SK-N-SH treated with all-trans-retinoic acid at 6 μM for 48 hours (cell line): ENCODE measurements at places on chromosomes 2 and 18.

DNA sequence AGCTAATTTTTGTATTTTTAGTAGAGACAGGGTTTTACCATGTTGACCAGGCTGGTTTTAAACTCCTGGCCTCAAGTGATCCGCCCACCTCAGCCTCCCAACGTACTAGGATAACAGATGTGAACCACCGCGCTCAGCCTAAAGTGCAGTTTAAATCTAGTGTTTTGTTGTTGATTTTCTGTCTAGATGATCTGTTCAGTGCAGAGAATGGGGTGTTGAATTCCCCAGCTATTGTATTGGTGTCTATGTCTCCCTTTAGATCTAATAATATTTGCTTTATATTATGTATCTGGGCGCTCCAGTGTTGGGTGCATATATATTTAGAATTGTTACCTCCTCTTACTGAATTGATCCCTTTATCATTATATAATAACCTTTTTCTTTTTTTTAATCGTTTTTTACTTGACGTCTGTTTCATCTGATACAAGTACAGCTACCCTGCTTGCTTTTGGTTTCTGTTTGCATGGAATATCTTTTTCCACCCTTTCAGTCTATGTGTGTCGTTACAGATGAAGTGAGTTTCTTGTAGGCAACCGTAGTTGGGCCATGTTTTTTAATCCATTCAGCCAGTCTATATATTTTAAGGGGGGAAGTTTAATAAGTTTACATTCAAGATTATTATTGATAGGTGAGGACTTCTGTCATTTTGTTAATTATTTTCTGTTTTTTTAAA is 34.3 kb downstream of the GALM start:
- ATAC-seq: no peak

DNA sequence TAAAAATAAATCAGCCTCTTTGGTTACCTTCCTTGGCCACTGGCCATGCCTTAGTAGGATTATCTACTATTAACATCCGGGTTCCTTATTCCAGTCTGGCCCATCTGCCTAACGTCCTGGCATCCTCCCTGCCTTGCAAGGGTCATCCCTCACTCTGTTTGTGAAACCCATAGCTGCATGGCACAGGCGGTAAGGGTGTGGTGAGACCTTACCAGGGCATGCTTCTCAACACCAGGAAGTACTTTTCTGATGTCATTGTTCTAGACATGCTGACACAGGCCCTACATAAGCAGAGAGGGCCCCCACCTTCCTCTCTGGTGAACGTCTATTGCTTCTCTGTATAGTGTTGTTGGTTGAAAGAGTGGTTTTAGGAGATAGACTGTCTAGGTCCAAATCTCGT is 296.8 kb upstream of the SPRED2 start:
- no peak for ATAC-seq

DNA sequence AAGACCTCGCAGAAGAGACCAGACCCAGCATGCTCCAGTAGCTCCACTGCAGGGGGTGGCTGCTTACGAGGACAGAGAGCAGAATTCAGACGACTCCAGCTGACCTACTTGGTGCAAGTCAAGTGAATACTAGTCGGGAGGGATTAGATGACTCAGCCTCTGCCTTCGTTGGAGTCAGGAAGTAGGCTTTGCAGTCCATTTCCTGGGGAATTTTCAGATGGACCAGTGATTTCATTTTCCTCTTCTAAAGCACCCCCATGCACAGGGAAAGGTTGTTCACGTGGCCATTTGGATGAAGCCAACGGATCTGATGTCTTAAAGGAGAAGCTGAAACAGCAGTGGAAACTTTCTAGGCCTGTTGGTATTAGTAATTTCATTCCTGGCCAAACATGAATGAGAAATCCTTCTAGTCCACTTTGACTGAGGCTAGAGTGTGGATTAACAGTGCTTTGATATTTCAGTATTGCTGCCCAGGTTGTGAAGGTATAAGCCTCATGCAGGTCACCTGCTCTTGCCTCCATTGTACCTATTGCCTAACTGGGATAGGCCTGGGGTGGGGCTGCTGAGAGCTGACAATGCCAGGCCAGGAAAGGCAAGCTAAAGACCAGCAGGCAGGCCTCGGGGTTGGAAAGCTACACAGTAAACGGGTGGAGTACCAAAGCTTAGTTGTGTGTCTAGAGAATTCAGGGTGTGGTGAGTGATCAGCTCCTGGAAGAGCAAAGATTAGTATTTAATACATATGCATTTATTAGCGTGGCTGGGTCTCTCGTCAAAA is 117.6 kb upstream of the FOSL2 start:
- ATAC-seq: peak; percentile 35

GRCh38 chr2:172884336-172884735 is 148.7 kb downstream of the RAPGEF4 start:
- ATAC-seq: no peak

DNA sequence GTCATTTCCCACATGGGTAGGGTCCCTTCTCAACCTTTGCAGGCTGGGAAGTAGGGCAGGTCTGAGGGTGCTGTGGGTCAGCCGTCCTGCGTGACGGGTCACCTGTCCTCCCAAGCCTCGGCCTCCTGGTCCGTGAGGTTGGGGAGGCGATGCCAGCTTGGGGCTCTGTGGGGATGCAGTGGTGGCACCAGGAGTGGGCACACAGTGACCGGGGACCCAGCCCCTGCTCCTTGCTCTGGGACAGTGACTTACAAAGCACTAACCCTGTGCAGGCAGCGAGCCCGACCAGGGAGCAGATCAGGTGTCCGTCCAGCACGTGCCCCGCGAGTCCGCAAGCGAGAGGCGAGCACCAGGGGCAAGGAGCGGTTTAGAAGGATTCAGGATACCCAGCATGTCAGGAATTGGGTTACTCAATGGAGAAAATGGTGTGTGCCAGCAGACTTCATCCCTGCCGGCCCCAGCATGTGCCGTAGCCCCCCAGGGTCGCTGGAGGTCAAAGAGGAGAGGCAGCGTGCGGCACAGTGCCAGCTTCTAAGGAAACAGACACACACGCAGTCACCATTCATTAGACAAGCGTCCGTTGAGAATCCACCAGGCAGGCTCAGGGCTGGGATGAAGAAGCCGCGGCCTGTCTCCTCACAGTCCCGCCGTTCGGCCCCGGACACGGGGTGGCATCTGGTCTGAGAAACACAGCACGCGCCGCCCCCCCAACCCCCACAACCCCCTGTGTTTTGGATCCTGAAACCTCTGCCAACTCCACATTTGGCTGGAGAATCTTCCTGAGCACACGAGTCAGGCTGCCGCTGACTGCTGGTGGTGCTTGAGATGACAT is 11.7 kb downstream of the COLEC11 start:
- peak; percentile 25; the same call in 2 of the 3 replicates for ATAC-seq

DNA sequence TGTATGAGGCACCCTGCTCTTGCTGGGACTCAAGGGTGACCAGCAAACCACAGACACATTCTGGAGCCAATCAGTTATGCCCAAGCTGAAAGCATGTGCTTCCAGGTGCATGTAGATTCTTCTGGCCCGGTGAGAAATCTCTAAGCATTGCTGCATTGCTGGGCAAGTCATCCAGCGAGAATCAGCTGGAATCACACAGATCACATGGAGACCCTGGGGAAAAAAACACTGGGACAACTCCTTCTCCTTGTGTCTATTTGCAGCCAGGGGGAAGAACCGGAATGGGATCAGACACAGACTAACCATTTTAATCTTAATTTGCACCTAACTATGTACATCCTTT is 119.7 kb upstream of the KLF7 start:
- ATAC-seq: peak; percentile 10

GRCh38 chr2:43759195-43759594 is 14.6 kb upstream of the DYNC2LI1 start:
- ATAC-seq: peak; percentile 84
